ENCODE measurements at places on chromosomes 5 and 9. TPM values are rescaled to one million over a fixed set of nuclear protein-coding genes. Genes with fewer than 3 reads are reported as not detected.

The PBX3 gene
- total RNA-seq: 18.6 TPM

The C9 gene
- total RNA-seq: not detected

The TLR4 gene
- 0.39 TPM for total RNA-seq

The SLC6A19 gene
- total RNA-seq: not detected

The SHISAL2B gene
- total RNA-seq: not detected

The FST gene
- total RNA-seq: 0.73 TPM

The CYSRT1 gene
- total RNA-seq: 0.52 TPM

The CD274 gene
- 6.7 TPM for total RNA-seq

The RXRA gene
- total RNA-seq: 7.5 TPM

The SOX30 gene
- not detected for total RNA-seq

The MARCOL gene
- total RNA-seq: not detected

The PRSS3 gene
- total RNA-seq: not detected

GRCh38 chr5:108046955-108047670 is 334.8 kb downstream of the FBXL17 start:
- no peak for DNase-seq

GRCh38 chr5:112440031-112440430 is 21.0 kb upstream of the EPB41L4A start:
- no peak for DNase-seq

DNA sequence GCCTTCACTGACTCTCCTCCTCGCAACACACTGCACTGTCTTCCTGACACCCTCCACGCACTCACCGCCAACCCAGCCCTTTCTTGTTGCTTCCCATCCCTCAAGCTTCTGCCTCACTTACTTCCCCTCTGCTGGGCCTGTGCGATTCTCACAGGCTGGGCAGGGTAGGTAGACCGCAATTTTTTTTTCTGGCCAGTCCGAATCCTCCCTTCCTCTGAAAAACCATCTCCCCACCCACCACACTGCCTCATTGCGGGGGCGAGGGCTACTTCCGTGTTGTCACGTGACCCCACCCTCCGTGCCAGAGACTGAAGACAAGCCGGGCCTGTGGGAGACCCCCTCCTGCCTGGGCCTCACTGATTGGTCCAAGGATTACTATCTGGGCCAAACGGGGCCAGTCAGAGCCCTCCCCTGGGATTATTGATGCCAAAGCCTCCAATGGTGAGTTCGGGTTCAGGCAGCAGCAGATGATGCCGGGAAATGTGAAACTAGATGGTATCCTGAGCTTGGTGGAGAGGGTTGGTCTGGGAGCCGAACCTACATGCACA is 73.1 kb downstream of the STK10 start:
- DNase-seq: peak; percentile 42

DNA sequence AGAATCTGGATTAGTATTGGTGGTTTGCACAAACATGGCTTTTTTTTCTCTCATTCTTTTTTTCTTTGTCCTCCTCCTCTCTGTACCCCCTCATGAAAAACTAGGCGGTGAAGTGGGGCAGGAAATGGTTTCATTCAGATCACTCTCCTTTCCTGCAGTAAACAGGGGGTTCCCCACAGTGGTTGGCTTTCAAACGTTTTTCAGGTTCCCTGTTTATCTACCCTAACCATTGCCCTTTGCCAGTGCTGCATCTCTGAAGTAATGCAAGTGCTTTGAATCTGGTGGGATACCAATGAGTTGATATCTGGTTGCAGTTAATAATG is 29.8 kb downstream of the NR4A3 start:
- DNase-seq: peak; percentile 15

DNA sequence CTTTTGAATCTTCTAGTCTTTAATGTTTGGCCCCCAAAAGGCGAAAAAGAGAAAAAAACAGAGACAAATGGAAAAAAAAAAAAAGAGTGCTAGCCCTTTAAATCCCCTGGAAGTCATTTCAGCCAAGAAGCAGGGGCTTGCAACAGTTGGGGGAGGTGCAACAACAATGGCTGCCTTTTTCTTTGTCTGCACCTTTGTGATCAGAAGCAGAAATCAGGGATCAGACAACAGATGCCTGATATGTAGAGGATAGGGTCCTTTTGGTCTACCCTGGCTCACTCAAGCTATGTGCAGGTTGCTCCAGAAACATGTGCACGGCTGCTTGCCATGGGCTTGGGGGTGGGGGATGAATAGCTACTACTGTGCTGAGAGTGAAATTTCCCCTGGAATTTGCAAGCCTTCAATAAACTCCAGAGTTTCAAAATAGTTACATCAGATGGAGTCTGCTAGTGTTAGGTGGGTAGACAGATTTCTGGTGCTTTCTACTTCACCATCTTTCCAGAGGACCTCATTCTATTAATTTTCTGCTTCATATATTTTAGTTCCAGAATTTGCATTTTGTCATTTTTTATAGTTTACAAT is 150.9 kb downstream of the FGF18 start:
- no peak for DNase-seq

- DNase-seq: no peak
Observed at GRCh38 chr5:163407034-163407655, 30.2 kb upstream of the CCNG1 start.

GRCh38 chr5:138952962-138953361 is 77.8 kb upstream of the LRRTM2 start:
- no peak for DNase-seq

GRCh38 chr5:138330813-138331448 is 673 bp downstream of the CDC25C start:
- DNase-seq: no peak

DNA sequence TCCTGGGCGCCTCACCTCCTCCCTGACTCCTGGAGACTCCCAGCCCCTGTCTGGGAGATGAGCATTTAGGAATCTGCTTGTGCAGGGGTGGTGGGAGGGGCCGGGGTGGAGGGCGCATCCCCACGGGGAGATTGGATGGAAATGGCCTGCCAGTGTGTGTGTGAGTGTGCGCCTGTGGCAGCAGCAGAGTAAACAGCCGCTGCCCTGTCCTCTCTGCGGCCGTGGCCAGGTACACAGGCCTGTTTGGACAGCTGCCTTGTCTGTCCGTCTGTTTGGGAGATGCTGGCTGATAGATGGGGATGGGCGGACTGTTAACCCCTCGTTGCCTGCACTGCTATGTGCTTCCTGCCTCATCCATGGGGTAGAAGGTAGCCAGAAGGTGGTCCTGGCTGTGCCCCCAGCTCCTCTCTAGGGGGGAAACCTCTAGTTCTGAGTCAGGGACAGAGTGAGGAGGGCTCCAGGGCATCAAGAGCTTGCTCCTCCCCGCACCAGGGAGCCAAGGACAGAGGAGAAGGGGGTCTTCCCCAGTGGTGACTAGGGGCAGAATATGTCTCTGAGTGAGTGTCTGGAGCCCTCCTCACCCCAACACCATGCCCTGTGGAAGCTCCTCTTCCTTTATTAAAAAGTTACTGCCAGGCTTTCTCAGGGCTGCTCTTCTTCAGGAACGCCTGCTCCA is 60.1 kb downstream of the LMX1B start:
- DNase-seq: no peak

DNA sequence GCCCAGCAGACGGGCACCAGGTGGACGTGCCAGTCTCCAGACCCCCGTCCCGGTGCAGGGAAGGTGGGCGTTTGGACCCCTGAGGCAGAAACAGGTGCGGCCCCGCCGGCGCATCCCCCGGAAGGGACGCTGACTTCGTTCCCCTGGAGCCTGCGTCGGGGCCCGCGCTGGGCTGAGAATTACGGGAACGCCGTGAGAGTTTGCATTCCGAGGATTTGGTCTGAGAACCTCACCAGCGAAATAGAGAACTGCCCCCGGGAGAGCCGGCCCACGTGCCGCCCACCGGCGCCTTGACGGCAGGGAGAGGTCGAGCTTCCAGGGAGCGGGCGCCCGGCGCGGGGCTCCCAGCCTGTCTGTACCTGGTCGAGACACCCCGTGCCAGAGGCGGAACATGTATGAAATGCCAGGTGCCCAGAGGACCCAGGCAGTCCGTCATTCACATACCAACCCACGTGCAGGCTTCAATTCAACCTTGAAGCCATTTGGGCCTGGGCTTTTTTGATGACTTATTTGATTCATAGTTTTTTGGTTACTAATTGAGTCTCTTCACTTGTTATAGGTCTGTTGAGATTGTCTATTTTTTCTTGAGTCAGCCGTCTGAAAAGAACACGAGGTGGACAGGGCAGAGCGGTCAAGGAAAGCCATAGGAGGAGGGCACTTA is 877 bp upstream of the CAMSAP1 start:
- peak; percentile 19 for DNase-seq

- no peak for DNase-seq
Observed at GRCh38 chr5:50653946-50654345, 12.5 kb upstream of the PARP8 start.

- DNase-seq: no peak
Observed at GRCh38 chr9:116569111-116569510, 118.0 kb upstream of the TRIM32 start.

- no peak for DNase-seq
Observed at GRCh38 chr5:34915856-34916192, 313 bp downstream of the BRIX1 start.

DNA sequence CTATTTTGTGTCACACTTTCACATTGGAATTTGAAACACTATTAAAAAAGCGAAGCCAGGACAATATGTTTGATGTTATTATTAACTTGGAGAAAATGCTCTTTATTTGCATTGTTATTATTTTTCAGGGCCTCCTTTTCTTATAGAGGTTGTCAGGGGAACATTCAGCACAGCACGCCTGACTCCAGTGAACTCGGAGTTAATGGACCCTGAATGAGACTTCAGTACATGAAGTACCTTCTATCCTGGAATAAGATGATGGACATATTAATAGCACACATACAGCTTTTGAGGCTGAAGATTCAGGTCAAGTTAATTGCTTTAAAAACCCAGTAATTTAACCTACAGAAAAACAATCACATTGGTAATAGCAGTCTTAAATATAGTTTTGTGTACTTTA is 652.9 kb downstream of the SEMA5A start:
- DNase-seq: no peak

- no peak for DNase-seq
Observed at GRCh38 chr5:93088592-93089389, 492.2 kb downstream of the NR2F1-AS1 start.

- DNase-seq: no peak
Observed at GRCh38 chr5:81971111-81971711, 612 bp upstream of the ATG10 start.

GRCh38 chr5:172187118-172188032 is 649 bp downstream of the STK10 start:
- DNase-seq: peak; percentile 50

DNA sequence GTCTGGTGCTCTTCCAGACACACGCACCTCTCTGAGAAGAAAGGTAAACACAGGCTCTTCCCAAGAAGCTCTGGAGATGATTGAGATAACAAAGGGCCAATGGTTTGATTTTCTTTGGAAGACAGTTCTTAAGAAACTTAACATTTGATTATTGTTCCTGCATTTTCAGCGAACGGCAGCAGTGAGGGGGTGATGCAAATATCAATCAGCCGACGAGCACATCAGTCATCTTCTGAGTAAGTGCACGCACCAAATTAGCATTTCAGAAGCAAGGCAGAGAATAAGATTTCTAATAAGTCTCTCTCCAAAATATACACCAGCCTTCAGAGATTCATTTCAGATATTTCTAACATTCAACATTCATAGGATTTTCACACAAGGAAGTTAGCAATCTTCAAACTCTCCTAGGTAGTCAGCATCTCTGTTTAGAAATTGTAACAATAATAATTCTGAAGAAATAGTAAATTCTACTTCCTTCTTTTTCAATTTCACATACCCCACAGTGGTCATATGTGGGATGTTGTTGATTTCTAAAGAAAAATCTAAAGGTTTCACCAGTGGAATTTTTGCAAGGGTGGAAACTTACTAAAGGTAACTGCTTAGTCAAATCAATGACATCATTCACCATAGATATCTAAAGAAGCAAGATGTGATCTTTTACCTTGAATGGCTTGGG is 250.3 kb downstream of the SEC61B start:
- no peak for DNase-seq

DNA sequence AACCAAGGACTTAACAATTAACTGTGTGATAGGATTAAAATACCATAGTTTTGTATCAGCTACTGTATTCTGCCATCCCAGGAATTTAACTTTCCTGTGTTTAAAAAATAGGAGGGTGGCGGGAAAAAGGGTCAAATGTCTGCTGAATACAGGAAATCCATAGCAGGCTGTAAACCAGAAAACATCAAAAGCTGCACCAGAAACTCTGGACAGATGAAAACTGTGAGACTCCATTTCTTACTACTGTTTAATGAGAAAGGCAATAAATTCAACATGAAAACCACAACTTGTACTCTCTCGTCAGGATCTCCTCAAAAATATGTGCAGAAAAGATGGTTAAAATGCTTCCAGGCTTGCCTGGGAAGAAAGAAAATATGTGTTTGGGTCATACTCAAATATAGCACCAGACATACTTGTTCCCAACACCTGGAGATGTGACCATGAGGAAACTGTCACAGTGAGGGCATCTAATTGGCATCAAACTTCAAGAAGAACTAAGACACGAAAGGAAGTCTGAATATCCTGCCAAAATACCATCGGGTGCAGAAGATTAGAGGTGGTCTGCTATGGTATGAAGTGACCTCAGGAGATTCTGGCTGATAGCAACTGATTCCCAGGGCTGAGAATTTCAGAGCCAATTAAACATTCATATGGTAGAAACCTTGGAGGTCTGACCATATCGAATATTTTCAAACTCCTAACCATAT is 164.7 kb upstream of the TARS1 start:
- DNase-seq: no peak

GRCh38 chr9:109721001-109721400 is 59.0 kb upstream of the PALM2AKAP2 start:
- DNase-seq: no peak

GRCh38 chr5:149999866-150000255 is 593 bp downstream of the TIGD6 start:
- no peak for DNase-seq

- DNase-seq: no peak
Observed at GRCh38 chr9:126287166-126287866, 39.3 kb upstream of the MVB12B start.

DNA sequence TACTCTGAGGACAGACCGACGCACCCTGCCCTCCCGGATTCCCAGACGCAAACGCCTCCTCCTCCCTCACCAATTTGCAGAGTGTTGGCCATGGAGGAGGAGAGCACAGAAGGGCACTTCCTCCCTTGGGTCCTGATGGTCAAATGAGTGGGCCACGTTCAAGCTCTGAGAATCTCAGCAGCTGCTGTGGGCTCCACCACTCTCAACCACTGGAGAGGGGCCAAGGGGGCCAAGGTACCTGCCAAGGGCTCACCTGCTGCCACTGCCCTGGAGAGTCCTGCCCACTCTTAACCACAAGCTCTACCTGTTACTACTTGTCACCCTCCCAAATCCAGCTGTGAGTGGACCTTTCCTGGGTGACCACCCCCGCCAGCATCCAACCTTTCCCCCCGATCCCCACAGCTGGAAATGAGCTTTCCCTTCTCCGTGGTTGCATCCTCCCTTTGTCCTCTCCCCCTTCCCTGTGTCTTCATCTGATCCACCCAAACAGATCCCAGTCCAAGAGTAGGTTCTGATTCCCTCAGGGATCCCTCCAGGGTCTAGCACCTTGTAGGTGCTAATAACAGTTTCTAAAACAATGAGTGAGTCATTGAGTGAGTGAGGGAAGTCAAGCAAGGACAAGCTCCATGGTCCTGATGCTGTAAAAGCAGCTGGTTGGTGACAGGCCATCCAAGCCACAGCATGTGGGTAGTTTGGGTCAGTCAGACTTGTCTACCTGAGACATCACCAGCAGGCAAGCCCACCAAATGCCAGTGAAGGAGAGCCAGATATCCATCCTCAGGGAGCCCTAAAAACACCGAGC is 69.7 kb downstream of the FAM114A2 start:
- no peak for DNase-seq

GRCh38 chr5:142280066-142281007 is 44.5 kb downstream of the SPRY4 start:
- DNase-seq: no peak

All from T-helper 17 cell (primary cell).